BE2C (cell line): ENCODE measurements at places on chromosomes 5 and 9.

- DNase-seq, result no peak
Observed at GRCh38 chr9:130407916-130408663, 36.7 kb upstream of the ASS1 start.

DNA sequence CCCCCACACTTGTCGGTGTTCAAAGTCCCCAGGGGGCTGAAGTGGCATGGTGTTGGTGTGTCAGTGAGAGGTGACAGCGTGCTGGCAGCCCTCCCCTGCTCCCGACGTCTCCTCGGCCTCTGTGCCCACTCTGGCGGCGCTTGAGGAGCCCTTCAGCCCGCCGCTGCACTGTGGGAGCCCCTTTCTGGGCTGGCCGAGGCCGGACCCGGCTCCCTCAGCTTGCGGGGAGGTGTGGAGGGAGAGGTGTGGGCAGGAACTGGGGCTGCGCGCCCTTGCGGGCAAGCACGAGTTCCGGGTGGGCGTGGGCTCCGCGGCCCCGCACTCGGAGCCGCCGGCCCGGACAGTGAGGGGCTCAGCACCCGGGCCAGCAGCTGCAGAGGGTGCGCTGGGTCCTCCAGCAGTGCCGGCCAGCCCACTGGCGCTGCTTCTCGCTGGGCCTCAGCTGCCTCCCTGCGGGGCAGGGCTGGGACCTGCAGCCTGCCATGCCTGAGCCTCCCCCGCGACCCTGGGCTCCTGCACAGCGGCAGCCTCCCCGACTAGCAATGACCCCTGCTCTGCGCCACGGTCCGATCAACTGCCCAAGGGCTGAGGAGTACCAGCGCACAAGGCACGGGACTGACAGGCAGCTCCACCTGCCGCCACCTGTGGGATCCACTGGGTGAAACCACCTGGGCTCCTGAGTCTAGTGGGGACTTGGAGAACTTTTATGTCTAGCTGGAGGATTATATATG lies 224.1 kb upstream of the RIOK2 start:
- DNase-seq, result no peak

- no peak for DNase-seq
Observed at GRCh38 chr5:19910136-19910535, 77.9 kb downstream of the CDH18 start.

DNA sequence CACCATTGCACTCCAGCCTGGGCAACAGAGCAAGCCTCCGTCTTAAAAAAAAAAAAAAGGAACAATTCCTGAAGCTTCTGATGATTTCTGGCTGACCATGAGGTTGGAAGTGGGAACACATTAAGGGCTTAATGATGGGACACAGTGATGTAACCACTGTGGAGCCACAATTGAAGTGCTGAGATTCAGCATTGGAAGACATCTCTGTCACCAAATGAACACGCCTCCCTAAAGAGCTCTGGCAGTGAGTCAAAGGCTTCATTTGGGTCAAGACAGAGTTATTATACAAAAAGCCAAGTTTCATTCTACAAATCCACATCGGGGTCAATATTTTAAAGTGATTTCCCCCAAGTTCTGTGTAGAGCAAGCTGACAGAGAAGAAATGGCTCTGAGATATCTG lies 4.5 kb upstream of the S1PR3 start:
- no peak for DNase-seq

GRCh38 chr5:150598821-150599273 lies 41.6 kb upstream of the SYNPO start:
- DNase-seq, result no peak

GRCh38 chr5:146754621-146755020 lies 123.9 kb downstream of the PPP2R2B start:
- DNase-seq, result no peak

DNA sequence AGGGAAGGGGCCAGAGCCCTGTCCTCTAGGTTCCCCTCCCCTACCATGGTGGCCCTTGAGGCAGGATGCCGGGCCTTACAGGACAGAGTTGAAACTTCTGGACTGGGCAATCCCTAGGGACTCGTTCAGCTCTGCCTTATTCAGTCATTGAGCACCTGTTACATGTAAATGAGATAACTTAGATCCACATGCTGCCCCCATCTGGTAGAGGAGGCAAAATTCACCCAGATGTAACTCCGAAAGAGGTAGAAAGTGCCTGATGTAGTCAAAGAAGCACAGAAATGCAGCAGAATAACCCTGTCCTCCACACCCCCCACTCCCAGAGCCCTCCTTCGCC lies 1.5 kb downstream of the GGTA1 start:
- peak; percentile 73 for DNase-seq

DNA sequence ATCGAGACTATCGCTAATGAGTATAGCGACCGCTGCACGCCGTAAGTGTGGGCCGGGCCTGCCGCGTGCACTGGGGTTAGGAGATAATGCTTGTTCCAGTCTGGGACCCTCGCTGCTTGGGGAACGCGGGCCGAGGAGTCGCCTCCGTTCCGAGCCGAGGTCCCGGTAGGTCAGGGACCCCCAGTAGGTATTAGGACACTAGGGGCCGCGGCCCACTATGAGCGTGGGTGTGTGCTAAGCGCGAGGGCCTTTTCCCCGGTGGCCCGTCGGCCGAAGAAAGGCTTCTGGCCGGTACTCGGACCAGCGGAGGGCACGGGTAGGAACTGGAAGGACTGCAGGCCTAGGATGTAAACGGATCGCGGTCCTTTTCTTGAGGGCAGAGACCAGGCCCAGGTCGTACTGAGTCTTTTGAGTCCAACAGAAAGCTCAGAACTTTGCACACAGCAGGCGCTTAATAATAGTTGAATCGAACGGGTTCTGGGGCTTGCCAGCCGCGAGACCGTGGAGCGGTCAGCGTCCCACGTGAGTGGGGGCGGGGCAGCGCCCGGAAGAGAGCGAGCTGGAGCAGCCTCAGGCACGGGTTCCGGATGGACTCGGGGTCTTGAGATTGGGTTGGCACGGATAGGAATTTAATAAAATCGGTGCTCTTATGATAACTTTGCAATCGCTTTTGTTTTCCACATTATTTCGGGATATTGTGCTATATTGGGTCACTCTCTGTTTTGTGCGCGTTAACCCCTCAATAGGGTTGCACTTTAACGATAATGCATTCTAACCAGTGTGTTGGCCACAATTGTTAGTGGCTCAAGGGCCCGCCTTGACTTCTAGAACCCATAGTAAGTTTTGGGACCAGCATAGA lies 733 bp downstream of the HSPA4 start:
- DNase-seq, result peak; percentile 79

GRCh38 chr5:178346607-178347334 lies 114.2 kb upstream of the PHYKPL start:
- no peak for DNase-seq

DNA sequence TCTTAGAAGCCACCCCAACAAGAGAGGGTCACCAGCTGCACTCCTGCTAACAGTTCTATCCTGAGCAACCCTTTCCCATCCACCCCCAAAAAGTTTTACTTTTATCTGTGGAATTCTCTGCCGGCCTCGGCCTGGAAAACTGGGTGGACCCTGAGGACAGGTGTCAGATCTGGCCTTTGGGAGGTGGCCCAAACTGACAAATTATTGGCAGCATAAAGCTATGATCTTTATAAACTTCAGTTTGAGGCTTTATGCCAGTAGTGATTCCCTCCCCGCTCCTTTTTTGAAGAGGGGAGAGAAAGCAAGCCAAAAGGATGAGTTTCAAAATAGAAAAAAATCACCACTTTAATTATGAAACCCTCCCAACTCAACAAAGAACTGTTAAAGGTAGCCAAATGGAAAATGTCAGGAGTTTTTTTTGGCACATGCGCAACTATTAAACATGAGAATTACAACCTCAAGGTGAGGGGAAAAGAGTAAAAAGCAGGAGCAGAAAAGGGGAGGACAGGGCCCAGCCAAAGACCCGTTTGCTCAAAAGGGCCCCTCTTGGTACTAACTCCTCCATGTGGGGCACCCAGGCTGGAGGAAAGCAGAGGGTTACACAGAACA lies 49.4 kb downstream of the FBXW11 start:
- no peak for DNase-seq

- no peak for DNase-seq
Observed at GRCh38 chr9:110520120-110520701, 59.3 kb downstream of the SVEP1 start.

- no peak for DNase-seq
Observed at GRCh38 chr9:38053697-38054461, 15.1 kb downstream of the SHB start.
